ENCODE measurements at places on chromosomes 4 and X. TPM values are rescaled to one million over a fixed set of nuclear protein-coding genes. Genes with fewer than 3 reads are reported as not detected.

BEX5 gene
- polyA plus RNA-seq = 5.3 TPM

HGFAC gene
- not detected for polyA plus RNA-seq

ERAS gene
- polyA plus RNA-seq = not detected

SLC35A2 gene
- polyA plus RNA-seq = 17.0 TPM

DNAAF6 gene
- polyA plus RNA-seq = not detected

TBX22 gene
- polyA plus RNA-seq = not detected

MRFAP1L1 gene
- polyA plus RNA-seq = 139 TPM

KLF8 gene
- polyA plus RNA-seq = 4.4 TPM

PDCL2 gene
- not detected for polyA plus RNA-seq

CXCL1 gene
- not detected for polyA plus RNA-seq

GTPBP6 gene
- 37.2 TPM for polyA plus RNA-seq

MAGEE2 gene
- polyA plus RNA-seq = not detected

CCNA2 gene
- not detected for polyA plus RNA-seq

PAGE1 gene
- polyA plus RNA-seq = not detected

SLC25A5 gene
- 490 TPM for polyA plus RNA-seq

TGIF2LX gene
- not detected for polyA plus RNA-seq

TRIM2 gene
- polyA plus RNA-seq = not detected

NRK gene
- not detected for polyA plus RNA-seq

MAGEA1 gene
- polyA plus RNA-seq = not detected

BEX4 gene
- 96.6 TPM for polyA plus RNA-seq

SMAD1 gene
- 1.3 TPM for polyA plus RNA-seq

ARR3 gene
- polyA plus RNA-seq = not detected

IL13RA2 gene
- not detected for polyA plus RNA-seq

USP17L25 gene
- polyA plus RNA-seq = not detected

SH2D1A gene
- polyA plus RNA-seq = 164 TPM

VCX3B gene
- polyA plus RNA-seq = not detected

IL2 gene
- polyA plus RNA-seq = not detected

CSAG1 gene
- not detected for polyA plus RNA-seq

F11 gene
- not detected for polyA plus RNA-seq

CT45A6 gene
- not detected for polyA plus RNA-seq

STK26 gene
- 94.0 TPM for polyA plus RNA-seq

PNMA6A gene
- not detected for polyA plus RNA-seq

GYG2 gene
- not detected for polyA plus RNA-seq

MAOB gene
- polyA plus RNA-seq = 0.19 TPM

BEND2 gene
- polyA plus RNA-seq = not detected

JADE3 gene
- 0.20 TPM for polyA plus RNA-seq

DCAF4L1 gene
- not detected for polyA plus RNA-seq

DGKK gene
- polyA plus RNA-seq = 0.68 TPM

CFI gene
- polyA plus RNA-seq = not detected

DUSP9 gene
- polyA plus RNA-seq = not detected

RAB41 gene
- not detected for polyA plus RNA-seq

RAB9A gene
- polyA plus RNA-seq = 48.0 TPM

VSIG1 gene
- 0.15 TPM for polyA plus RNA-seq

CT45A3 gene
- polyA plus RNA-seq = not detected

ASMT gene
- polyA plus RNA-seq = not detected

RHOXF1 gene
- polyA plus RNA-seq = not detected

CLTRN gene
- polyA plus RNA-seq = not detected

MCTS1 gene
- 80.5 TPM for polyA plus RNA-seq

TMEM31 gene
- not detected for polyA plus RNA-seq

GLOD5 gene
- not detected for polyA plus RNA-seq

CACNA1F gene
- not detected for polyA plus RNA-seq

Measured in immature natural killer cell (primary cell).